Upper lobe of right lung (tissue), 1 donor: ENCODE measurements at places on chromosomes 13 and 19. TPM values are rescaled to one million over a fixed set of nuclear protein-coding genes. Genes with fewer than 3 reads are reported as not detected.

GRCh38 chr19:45474606-45475521 lies 7.1 kb downstream of the FOSB start:
- no peaks in the 10 kb centered on the region for H3K36me3 ChIP-seq
- no peak overlapping the region for H3K4me3 ChIP-seq
- H3K27ac ChIP-seq, result no peak overlapping the region
- peaks cover 9% of the 10 kb centered on the region for H3K27me3 ChIP-seq
- peaks cover 15% of the 10 kb centered on the region for H3K4me1 ChIP-seq

Gene NR1H2
- total RNA-seq, result 101 TPM

DNA sequence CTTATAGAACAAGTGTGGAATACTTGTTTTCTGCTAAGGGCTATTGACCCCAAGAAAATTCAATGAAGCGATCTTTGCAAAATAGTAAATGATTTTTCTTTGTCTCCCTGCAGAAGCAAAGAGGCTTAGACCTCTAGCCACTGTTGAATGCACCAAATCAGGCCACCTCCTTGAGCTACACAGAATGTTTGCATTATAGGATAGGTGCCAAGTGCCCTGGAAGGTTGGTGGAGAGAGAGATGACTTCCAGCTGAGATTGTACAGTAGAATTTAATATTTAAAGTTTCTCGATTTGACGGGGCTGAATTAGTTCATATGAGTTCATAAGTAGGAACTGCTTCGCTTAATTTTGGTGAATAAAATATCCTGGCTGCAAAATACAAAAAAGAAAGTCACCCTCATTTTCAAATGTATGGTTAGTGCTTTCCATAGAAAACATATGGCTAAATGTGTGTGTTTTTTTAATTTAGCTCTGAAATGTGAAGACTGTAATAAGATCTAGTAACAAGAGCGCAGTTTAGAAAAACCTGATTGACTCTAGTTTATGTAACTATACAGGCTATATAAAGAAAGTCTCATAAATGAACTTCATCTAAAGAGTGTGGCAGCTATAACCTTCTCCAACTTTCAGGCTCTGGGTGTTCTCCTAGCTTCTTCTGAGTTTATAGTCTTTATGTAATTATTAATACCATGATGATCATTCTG lies 41.6 kb downstream of the LRCH1 start:
- H3K27me3 ChIP-seq, result no peaks in the 10 kb centered on the region
- H3K27ac ChIP-seq, result no peak overlapping the region
- H3K4me1 ChIP-seq, result peaks cover 68% of the 10 kb centered on the region
- no peak for DNase-seq

GRCh38 chr19:48405850-48406249 lies 12.4 kb downstream of the GRIN2D start:
- no peak overlapping the region for H3K4me3 ChIP-seq
- DNase-seq, result no peak
- H3K27me3 ChIP-seq, result peaks cover 4% of the 10 kb centered on the region
- no peaks in the 10 kb centered on the region for H3K36me3 ChIP-seq

DNA sequence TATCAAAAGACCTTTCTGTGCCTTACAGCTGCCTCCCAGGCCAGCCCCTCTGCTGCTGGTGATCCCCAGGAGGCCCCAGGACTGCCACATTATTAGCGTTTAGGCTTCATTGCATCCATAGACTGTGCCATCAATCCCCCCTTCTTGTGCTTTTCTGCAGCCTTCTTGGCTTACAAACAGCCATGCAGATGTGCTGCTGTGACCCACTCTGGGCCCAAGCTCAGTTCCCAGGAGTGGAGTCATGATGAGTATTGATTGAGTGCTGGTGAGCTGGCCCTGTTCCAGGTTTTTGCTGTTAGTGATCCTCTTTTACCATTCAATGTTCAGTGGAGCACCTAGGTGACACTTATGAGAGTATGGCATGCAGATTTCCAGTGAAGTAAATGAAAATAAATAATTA lies 59.9 kb upstream of the SLAIN1 start:
- no peak overlapping the region for H3K27ac ChIP-seq
- DNase-seq, result no peak
- H3K4me3 ChIP-seq, result no peak overlapping the region
- no peaks in the 10 kb centered on the region for H3K4me1 ChIP-seq

Gene PLIN5
- total RNA-seq, result 17.2 TPM

GRCh38 chr13:30934381-30934780 lies 1.9 kb downstream of the TEX26 start:
- H3K27me3 ChIP-seq, result peaks cover 10% of the 10 kb centered on the region
- H3K36me3 ChIP-seq, result no peaks in the 10 kb centered on the region
- H3K4me3 ChIP-seq, result no peak overlapping the region
- DNase-seq, result no peak
